ENCODE measurements at places on chromosomes 3 and 15.
A peak's percentile ranks its signal among the peaks of the same experiment; 100 is the strongest.

- no peak for DNase-seq
Measured at GRCh38 chr3:148211725-148212124, 486.0 kb upstream of the AGTR1 start.

GRCh38 chr15:70687482-70687881 lies 75.9 kb downstream of the UACA start:
- DNase-seq: no peak

DNA sequence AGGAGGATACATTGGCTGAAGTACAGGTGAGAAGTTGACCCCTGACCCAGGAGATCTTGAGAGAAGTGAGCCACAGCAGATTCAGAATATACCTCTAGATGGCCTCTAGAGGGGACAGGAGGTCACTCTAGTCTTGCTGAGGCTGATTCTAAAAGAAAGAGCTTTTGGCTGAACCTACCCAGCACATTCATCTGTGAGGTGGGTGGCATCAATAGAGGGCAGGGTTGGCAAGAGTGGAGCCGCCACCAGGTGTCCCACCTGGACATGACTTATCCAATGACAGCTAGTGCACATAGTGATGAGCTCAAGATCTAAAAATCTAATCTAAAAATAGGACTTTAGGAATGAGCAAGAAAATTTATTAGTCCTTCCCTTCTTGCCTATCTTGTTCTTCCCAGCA lies 51.6 kb downstream of the CYP19A1 start:
- no peak for DNase-seq

DNA sequence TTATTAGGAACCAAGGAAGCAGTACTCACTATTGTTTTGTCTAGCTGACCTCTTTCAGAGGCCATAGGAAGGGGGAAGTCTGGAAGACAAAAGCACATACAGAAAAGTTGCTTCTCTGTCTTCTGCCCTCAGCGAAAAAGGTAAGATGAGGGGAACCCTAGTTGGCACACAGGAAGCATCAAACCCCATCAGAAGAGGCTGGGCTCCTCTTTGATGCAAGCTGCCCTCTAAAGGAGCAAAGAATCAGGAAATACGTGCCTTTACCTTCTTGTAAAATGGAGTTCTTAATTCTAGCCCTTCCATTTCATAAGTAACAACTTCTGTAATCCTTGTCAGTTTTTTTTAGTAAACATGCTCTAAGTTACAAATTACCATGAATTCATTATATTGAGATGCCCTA lies 12.5 kb downstream of the SPINK8 start:
- DNase-seq: no peak

DNA sequence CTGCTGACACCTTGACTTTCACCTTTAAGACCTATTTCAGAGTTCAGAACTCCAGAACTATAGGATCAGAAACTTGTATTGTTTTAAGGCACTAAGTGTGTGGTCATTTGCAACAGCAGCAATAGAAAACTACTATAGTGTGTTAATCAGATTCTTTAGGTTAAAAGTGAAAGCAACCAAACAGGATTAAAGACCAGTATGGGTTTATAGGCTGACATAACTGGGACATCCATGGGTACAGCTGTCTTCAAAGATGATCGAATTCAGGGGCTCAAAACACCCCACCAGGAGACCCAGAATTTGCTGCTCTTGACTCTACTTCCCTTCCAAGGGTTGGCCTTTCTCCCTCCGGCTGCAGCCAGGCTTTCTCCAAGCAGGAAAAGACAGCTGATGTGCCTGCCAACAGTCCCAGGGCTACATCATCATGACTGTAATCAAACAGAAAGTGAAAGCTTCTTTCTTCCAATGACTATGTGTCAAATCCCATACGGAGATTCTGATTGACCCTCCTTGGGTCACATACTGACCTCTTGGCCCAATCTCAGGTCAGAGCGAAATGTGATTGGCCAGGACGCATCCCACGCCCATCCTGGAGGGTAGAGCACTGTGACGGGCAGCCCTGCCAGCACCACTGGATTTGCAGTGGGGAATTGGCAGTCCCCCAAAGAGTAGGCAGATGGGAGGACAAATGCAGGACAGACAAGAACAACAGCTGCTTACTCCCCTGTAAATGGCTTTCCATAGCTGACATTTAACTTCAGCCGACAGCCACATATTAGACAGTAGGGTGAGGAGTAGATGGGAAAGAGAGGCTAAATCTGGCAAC lies 51.4 kb upstream of the RNF7 start:
- peak; percentile 92 for DNase-seq

DNA sequence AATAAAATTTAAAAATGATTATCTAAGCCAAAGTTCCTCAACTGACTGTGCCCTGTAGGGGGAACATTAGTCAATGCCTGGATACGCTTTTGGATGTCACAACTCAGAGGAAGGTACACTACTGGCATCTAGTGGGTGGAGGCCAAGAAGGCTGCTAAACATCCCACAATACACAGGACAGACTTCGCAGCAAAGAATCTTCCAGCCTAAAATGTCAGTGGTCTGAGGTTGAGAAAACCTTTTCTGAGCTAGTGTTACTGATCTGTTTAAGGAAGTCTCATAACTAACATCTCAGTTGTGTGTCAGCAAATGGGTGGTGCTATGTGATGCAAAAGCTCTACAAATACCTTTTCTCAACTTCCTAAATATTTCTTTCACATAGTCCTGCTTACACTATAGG lies 20.9 kb upstream of the LDHAL6B start:
- DNase-seq: peak; percentile 35

DNA sequence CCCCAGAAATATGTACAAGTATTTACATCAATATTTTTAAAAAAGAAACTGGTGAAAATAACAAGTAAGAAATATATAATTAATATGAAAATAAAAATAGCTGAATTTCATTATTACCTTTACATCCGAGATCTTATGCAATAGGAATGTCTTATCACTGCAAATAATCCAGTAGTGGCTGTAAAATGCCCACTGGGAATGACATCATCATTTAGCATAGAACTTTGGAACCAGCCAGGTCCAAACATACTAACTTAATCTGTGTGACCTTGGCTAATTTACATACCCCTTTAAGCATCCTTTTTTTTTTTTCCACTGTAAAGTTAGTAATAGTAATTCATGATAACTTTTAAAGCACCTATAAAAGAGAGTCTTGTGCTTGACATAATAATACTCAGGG lies 611.7 kb downstream of the ZIC1 start:
- no peak for DNase-seq

- no peak for DNase-seq
Measured at GRCh38 chr15:97977734-97978133, 17.2 kb downstream of the ARRDC4 start.

DNA sequence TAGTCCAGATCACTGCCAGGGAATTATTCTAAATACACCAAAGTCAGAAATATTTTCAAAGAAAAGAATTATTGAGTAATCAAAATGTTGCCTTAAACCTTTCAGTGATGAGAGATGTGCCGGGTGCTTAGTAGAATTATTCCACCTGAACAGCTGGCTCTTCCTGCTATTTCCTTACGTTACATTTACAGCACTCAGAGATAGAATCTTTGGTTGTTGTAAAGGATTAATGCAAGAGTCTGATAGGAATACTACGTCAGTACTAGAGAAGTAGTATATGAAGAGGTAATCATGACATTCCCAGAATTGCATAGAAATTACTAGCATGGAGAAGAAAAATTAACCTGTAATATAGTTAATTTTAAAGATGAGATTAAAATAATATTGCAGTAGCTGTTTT lies 50.9 kb upstream of the ZDHHC23 start:
- no peak for DNase-seq

Measured in OCI-M1 (cell line).